ENCODE measurements at places on chromosomes 6 and 20. TPM values are rescaled to one million over a fixed set of nuclear protein-coding genes. Genes with fewer than 3 reads are reported as not detected.

DNA sequence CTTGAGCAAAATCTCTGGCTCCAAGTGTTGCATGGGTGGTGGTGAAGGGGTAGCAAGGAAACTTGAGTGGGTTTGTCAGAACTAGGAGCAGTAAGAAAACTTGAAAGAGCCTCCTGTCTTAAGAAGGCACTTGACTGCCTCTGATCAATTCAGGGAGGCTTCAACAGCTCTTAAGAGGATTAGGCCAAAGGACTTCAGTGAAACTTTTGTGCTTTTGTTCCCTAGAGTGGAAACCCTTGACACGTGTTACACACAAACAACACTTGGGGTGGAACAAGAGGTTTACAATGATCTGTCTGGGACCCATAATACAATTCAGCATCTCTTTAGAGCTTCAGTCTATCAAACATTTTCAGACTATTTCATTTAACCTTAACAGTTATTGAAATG is 80.1 kb upstream of the ARMC2 start:
- no peak overlapping the region for H3K27ac ChIP-seq
- H3K27me3 ChIP-seq: no peaks in the 10 kb centered on the region
- H3K4me1 ChIP-seq: no peaks in the 10 kb centered on the region

DNA sequence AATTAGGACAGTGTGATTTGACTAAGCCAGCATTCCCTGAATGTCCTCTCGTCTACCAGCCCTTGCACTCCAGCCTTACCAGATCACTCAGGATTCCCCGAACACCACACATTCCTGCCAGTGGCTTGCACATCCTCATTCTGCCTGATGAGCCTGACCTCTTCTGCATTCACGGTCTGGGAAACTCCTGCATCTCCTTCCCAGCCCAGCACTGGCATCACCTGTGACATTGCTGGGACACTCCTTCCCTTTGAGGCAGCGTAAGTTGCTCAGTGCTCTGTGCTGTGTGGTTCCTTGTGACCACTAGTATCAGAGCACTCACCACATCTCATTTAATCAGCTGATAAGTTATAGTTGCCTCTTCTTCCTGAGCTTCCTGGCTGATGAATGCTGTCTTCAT is 17.3 kb downstream of the NCOA7 start:
- no peak overlapping the region for H3K27ac ChIP-seq
- H3K27me3 ChIP-seq: no peaks in the 10 kb centered on the region
- H3K4me3 ChIP-seq: no peak overlapping the region

IRF4 gene
- total RNA-seq: not detected

- H3K4me3 ChIP-seq: no peak overlapping the region
- no peaks in the 10 kb centered on the region for H3K27me3 ChIP-seq
- H3K36me3 ChIP-seq: no peaks in the 10 kb centered on the region
- no peaks in the 10 kb centered on the region for H3K4me1 ChIP-seq
These were observed 31.6 kb downstream of the GSTA2 start for GRCh38 chr6:52731719-52732118.

SPATS1 gene
- not detected for total RNA-seq

All from endothelial cell of umbilical vein (primary cell).